Effector memory CD8-positive, alpha-beta T cell (primary cell): ENCODE measurements at places on chromosomes 12 and 14.

GRCh38 chr14:33534632-33535031 lies 416.2 kb downstream of the EGLN3 start:
- DNase-seq = no peak

GRCh38 chr12:6646276-6647082 lies 753 bp downstream of the ACRBP start:
- no peak for DNase-seq

- DNase-seq = no peak
These were observed 52.7 kb downstream of the FBXO34 start for GRCh38 chr14:55323910-55324309.

DNA sequence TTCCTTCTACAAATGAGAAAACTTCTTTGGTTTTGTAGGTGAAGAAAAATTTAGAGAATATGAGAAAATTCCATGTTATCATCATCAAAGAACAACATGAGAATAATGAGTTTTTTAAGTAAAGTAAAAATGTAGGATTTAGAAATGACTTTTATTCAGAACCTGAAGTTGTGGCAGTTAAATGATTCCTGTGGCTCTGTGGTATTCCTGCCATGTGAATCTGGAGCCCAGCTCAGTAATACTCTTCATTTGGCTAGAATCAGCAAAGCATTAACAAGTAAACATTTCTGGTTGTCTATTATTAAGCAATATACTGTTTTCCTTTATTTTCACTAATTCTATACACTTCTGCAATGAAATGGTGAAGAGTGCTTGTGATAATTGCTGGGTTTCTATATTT lies 95.6 kb upstream of the E2F7 start:
- DNase-seq = no peak

- no peak for DNase-seq
These were observed 42.9 kb downstream of the WNK1 start for GRCh38 chr12:795305-795704.

DNA sequence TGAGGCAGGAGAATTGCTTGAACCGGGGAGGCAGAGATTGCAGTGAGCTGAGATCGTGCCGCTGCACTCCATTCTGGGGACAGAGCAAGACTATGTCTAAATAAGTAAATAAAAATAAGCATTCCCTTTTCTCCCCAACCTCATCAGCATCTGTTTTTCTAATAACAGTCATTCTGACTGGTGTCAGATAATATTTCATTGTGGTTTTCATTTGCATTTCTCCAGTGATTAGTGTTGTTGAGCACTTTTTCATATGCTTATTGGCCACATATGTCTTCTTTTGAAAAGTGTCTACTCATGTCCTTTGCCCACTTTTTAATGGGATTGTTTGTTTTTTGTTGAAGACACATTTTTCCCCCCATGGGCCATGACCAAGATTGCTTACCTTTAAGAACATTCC lies 243.2 kb downstream of the ADAMTS20 start:
- no peak for DNase-seq

DNA sequence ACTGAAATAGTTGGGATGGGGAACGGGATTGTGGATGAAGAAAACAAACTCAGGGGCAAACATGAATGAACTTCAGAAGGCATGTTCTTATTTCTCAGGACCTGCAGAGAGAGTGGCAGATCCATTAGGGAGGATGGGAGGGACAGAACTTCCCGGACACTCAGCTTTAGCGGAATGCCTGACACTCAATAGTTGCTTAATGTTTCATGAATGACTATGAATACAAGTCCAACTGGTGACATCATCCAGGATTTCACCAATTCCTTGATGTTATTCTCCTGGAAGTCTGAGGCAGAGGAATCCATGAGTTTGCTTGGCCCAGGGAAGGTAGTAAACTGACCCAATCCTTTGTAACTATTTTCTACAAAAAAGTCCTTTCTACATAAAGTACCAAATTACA lies 37.8 kb upstream of the LRRC10 start:
- DNase-seq = no peak

DNA sequence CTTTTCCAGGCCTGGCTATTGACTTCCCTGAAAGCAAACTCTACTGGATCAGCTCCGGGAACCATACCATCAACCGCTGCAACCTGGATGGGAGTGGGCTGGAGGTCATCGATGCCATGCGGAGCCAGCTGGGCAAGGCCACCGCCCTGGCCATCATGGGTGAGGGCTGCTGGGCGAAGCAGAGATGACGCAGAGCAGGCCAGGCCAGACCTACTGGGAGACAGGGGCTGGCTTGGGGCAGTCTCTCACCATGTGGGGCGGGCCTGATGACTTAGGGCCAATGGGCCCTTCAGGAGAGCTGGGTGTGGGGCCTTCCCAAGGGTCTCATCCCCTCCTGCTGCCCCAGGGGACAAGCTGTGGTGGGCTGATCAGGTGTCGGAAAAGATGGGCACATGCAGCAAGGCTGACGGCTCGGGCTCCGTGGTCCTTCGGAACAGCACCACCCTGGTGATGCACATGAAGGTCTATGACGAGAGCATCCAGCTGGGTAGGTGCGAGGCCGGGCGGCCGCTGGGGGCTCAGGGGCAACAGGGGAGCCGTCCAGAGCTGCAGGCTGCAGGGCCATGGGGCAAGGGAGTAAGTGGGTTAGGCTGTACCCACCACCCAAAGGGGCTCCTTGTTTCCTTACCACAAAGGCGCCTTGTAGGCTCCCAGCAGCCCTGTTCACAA lies 33.0 kb upstream of the LRP1-AS start:
- no peak for DNase-seq

DNA sequence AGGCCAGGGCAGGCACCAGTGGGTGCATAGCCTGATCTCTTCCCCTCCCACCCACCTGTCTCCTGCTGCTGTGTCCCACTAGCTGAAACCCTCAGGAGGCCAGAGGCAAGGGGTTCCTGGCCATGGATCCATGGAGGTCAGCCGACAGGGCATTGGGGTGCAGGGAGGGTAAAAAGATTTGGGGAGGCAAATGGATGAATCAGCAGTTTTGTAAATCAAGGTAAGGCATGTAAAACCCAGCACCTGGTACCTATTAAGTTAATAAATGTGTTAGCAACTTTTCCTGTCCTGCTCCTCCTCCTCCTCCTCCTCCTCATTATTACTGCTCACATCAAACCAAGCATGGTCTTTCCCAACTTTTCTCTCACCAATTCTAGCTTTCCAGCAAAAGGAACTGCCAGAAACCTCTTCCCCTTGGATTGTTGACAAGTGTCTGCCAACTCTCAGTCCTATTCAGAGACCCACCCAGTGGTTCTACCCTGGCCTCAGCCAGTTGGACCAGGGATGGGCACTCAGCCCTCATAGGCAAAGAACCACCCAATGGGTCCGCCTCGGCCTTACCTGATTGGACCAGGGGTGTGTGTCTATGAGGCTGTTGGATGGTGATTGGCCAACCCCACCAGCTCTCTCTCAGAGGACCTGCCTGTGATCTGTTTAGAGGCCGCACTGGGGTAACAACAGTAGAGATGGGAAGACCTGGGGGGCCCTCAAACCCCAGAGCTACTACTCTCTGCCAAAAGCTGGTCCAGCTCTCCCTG lies 155.7 kb upstream of the GSC start:
- DNase-seq = no peak

GRCh38 chr14:87045246-87045645 lies 947.7 kb downstream of the GALC start:
- DNase-seq = no peak

GRCh38 chr14:32142341-32142740 lies 59.5 kb upstream of the RNU6-7 start:
- no peak for DNase-seq

DNA sequence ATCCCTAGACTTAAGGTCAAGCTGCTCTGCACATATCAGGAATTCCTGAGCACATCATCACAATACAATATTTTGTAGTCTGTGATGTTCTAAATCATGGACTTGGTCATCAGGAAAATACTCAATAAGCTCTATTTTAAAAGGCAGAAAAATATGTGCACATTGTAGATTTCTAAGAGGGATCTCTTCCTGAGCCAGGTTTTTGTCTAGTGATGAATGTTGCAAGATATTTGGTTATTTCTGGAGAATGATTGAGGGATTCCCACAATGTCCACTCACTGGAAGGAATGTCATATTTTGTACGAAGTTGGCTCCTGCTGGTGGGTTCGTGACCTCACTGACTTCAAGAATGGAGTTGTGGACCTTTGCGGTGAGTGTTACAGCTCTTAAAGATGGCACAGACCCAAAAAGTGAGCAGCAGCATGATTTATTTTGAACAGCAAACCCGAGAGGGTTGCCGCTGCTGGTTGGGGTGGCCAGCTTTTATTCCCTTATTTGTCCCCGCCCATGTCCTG lies 300.9 kb upstream of the DCN start:
- DNase-seq = no peak

- no peak for DNase-seq
These were observed 108.1 kb downstream of the DIP2B start for GRCh38 chr12:50612882-50613281.

DNA sequence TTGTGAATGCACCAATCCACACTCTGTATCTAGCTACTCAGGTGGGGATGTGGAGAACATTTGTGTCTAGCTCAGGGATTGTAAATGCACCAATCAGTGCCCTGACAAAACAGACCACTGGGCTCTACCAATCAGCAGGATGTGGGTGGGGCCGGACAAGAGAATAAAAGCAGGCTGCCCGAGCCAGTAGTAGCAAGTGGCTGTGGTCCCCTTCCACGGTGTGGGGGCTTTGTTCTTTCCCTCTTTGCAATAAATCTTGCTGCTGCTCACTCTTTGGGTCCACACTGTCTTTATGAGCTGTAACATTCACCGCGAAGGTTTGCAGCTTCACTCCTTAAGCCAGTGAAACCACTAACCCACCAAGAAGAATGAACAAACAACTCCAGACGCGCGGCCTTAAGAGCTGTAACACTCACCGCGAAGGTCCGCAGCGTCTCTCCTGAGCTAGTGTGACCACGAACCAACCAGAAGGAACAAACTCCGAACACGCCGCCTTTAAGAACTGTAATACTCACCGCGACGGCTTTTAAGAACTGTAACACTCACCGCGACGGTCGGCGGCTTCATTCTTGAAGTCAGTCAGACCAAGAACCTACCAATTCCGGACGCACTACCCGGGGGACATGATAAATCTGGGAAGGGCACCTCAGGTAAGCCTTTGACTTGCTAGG lies 4.6 kb upstream of the LDHB start:
- DNase-seq = no peak

DNA sequence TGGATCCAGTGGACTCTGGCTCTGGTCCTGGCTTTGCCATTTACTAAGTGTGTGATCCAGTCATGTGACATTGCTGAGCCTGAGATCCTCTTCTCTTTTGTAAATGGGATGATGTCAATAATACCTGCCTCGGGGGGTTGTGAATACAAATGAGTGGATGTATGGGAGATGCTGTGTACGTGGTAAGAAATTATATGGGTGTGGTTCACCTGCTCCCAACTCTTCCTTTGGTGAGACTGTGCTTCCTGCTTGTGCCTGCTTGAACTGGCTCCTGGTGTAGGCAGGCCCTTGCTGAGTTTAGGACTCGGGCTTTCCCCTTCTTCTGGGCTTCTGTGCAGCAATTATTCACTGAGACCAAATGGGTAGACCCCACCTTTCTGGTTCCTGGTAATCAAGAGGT lies 189.5 kb upstream of the FRMD6 start:
- no peak for DNase-seq

DNA sequence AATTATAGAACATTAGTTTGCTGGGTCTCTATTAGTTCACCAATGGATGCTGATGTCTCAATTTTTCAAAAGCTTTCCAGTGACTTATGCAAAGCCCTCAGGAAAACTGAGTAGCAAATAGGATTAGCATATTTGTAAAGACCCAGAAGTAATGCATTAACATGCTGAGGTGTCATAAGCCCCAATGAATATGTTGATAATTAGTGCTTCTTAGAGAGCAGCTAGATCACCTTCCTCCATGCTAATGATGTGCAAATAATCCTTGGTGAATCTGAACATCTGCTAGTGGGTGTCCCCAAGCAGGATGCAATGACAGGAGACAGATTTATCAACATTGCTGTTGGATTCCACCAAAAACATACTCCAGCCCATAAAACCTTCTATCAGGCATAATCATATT lies 19.0 kb downstream of the IFNG start:
- no peak for DNase-seq

DNA sequence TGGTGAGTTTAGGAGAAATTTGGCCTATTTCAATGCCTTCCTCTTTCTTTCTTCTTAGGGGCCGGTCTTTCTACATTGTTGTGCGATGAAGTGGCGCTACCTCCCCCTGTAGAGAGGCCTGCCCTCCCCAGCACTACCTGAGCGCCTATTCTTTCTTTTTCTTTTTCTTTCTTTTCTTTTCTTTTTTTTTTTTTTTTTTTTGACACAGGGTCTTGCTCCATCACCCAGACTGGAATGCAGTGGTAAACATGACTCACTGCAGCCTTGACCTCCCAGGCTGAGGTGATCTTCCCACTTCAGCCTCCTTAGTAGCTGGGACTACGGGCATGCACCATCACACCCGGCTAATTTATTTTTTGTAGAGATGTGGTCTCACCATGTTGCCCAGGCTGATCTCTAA lies 136.1 kb upstream of the MAX start:
- no peak for DNase-seq

GRCh38 chr12:124399622-124400021 lies 104.7 kb downstream of the RFLNA start:
- DNase-seq = no peak

DNA sequence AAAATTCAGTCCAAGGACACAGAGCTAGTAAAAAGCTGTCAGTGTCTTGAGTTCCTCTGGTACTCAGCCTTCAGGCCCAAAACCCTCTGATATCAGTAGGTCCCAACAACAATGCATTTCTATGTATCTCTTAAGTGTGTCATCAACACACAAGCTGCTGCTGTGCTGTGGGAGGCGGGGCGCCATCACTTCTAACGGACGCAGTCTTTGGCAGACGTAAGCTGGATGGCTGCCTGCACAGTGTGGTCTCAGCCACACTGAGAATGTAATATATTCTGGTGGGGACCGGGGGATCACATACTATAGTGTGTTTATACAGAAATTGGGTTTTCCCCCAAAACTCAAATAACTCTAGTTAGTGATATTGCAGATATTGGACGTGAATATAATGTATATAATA lies 123.9 kb downstream of the SUDS3 start:
- DNase-seq = no peak

DNA sequence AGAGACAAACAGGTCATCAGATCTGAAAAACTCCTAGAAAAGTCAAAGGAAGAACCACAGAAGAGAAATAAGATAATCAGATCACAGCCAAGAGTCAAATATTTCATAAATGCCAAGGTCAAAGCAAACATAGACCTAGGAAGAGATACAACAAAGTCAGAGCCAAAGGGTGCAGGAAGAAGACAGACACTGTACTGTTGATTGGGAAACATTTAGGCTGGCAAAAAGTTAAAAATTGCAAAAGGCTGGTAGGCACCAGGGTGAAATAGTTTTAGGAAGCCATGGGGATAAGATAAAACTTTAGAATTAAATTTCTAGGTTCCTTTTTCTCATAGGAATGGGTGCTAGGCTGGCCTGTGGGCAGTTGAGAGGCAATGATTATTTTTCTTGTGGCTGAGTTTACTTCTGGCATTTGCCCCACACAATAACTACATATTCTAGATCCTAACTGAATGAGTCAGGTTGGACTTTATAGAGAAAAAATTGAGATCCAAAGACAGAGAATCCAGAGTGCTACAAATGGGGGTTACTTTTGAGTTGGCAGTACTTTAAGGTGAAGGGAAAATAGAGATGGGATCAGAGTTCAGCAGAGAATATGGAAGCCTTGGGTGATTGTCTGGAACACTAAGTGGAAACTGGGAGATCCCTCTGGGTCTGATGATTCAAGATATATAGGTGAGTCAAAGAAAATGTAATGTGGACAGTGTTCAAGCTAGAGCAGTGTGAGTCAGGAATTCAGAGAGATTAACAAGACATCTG lies 215.5 kb downstream of the C12orf50 start:
- DNase-seq = no peak
